ENCODE measurements at places on chromosomes 3 and 15. TPM values are rescaled to one million over a fixed set of nuclear protein-coding genes. Genes with fewer than 3 reads are reported as not detected.

The AP3B2 gene
- total RNA-seq: 0.77 TPM

The ZNF860 gene
- 1.4 TPM for total RNA-seq

The GOLGA6L10 gene
- 0.50 TPM for total RNA-seq

The ANKRD63 gene
- 0.41 TPM for total RNA-seq

The CADM2 gene
- 0.10 TPM for total RNA-seq

The ATP10A gene
- total RNA-seq: 10.1 TPM

Data from A549 treated with GW870086 at 1 μM for 4 hours (cell line).